ENCODE measurements at places on chromosomes 2 and 18.
A peak's percentile ranks its signal among the peaks of the same experiment; 100 is the strongest.

DNA sequence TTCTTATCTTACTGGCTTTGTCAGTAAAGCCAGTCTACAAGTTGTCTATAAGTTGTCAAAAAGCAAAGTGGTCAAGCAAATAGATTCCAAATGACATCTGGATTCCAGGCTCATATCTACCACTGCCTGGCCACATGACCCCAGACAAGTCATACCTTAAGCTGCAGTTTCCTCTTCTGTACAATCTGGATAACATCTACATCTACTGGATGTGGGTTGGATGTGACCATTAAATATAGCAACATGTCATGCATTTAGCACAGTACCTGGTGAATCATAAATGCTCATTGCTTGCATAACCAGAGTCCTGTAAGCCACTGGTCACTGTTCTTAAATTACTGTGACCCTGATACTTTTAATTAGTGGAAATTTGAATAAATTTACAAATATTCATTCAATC is 16.8 kb downstream of the COBLL1 start:
- no peak overlapping the region for H3K4me3 ChIP-seq
- peaks cover 3% of the 10 kb centered on the region for H3K4me1 ChIP-seq
- DNase-seq: peak; percentile 45
- no peaks in the 10 kb centered on the region for H3K27me3 ChIP-seq
- H3K36me3 ChIP-seq: no peaks in the 10 kb centered on the region

GRCh38 chr2:42314892-42315468 is 46.0 kb downstream of the COX7A2L start:
- H3K27me3 ChIP-seq: no peaks in the 10 kb centered on the region
- peak; percentile 92 for DNase-seq
- H3K4me1 ChIP-seq: peaks cover 1% of the 10 kb centered on the region
- H3K27ac ChIP-seq: no peak overlapping the region

DNA sequence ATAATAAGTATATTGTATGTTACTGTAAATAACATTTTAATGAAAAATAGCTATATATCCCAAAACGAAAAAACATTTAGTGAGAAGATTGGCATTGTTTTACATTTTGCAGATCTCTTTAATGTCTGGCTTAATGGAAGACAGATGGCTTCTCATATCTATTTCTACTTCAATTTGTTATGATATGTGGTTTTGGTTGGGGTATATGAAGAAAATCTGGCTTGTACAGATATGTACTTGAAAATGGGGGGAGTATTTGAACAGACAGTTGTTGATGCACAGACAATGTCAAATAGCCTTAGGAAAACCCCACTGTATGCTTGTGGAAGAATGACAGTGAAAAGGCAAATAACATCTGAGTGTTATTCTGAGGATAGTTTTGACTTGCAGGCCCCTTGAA is 23.6 kb upstream of the GMCL1 start:
- no peaks in the 10 kb centered on the region for H3K4me1 ChIP-seq
- H3K36me3 ChIP-seq: peaks cover 19% of the 10 kb centered on the region
- no peak overlapping the region for H3K27ac ChIP-seq
- no peak for DNase-seq
- H3K27me3 ChIP-seq: no peaks in the 10 kb centered on the region

DNA sequence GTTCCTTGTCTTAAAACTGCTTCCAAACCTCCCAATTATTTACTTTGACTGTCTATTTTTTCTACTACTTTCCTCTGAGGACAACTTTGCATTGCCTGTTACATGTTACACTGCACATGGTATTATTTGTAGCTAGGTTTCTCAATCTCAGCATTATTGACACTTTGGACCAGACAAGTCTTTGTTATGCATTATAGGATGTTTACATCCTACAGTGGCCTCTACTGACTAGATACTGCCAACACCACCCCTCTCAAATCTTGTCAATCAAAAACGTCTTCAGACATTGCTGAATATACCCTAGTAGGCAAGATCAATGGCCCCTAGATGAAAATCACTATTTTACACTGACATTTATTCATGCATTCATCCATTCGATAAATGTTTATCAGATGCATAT is 129.6 kb upstream of the DNAJC10 start:
- H3K27me3 ChIP-seq: no peaks in the 10 kb centered on the region
- no peak for DNase-seq
- H3K36me3 ChIP-seq: no peaks in the 10 kb centered on the region
- H3K4me3 ChIP-seq: no peak overlapping the region
- H3K27ac ChIP-seq: no peak overlapping the region

DNA sequence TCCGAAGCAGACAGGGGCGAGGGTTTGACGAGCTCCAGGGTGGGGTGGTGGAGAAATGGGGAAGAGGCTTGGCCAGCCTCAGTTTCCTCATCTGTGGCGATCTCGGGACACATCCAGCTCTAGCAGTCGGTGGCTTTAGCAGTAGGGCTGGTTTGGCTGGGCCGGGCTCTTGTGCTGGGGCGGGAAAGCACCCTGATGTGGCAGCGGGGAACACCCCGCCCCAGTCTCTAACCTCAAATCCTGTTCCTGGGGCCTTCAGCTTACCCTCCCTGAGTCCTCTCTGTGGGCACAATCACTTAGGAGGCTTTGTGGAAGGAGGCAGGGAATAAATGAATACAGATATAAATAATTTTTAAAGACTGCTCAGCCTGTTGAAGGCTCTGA is 26.5 kb upstream of the MCFD2 start:
- peak; percentile 18 for DNase-seq
- H3K27ac ChIP-seq: peak overlapping the region; percentile 95
- peak overlapping the region; percentile 95 for H3K4me3 ChIP-seq
- H3K27me3 ChIP-seq: no peaks in the 10 kb centered on the region

GRCh38 chr2:75608684-75609333 is 37.8 kb upstream of the MRPL19 start:
- H3K36me3 ChIP-seq: no peaks in the 10 kb centered on the region
- H3K4me3 ChIP-seq: no peak overlapping the region
- H3K27ac ChIP-seq: peak overlapping the region; percentile 23
- no peaks in the 10 kb centered on the region for H3K27me3 ChIP-seq
- peak; percentile 71 for DNase-seq

- peaks cover 9% of the 10 kb centered on the region for H3K4me1 ChIP-seq
- no peaks in the 10 kb centered on the region for H3K27me3 ChIP-seq
- no peak for DNase-seq
- H3K4me3 ChIP-seq: peak overlapping the region; percentile 55
These were observed 592 bp upstream of the MARS2 start for GRCh38 chr2:197704434-197705120.

- no peaks in the 10 kb centered on the region for H3K4me1 ChIP-seq
- H3K4me3 ChIP-seq: no peak overlapping the region
- DNase-seq: no peak
- H3K27ac ChIP-seq: no peak overlapping the region
- H3K27me3 ChIP-seq: no peaks in the 10 kb centered on the region
These were observed 55.4 kb downstream of the KLF7 start for GRCh38 chr2:207110310-207110709.

DNA sequence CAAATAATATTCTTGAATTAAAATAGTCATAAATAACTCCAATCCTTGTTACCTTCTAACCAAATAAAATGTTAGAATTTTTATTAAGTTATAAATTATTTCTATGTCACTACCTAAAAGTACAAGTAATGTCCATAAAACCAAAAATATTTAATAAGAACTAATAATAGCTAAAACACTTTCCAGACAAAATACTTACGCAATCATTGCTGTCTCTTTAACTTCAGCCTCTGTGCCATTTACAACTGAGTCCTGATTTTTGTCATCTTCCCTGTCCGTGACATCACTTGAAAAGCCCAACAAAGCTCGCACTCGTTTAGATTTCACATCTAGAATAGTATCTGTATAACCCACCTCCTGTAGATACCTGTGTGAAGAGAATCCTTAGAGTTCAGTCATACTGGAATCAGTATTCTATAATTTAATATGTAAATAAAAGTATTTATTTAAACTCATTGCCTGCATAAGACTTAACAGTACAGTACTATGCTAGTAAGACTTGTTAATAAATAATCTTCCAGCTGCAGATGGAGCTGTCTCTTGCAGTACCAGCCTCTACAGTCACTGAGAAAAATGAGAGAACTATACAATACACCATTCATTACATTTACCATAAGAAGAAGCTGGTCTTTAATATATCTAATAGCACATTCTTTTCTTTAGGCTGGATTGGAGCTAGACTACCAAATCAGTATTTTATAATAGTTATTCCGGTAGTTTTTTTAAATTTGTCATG is 63.8 kb downstream of the STRN start:
- peaks cover 4% of the 10 kb centered on the region for H3K36me3 ChIP-seq
- no peak overlapping the region for H3K4me3 ChIP-seq
- no peak overlapping the region for H3K27ac ChIP-seq
- no peaks in the 10 kb centered on the region for H3K4me1 ChIP-seq
- DNase-seq: no peak
- no peaks in the 10 kb centered on the region for H3K27me3 ChIP-seq
